Kasumi-1 (cell line): ENCODE measurements at places on chromosomes 13 and 19.

GRCh38 chr19:35271546-35271945 lies 2.8 kb downstream of the USF2 start:
- no peak for DNase-seq

DNA sequence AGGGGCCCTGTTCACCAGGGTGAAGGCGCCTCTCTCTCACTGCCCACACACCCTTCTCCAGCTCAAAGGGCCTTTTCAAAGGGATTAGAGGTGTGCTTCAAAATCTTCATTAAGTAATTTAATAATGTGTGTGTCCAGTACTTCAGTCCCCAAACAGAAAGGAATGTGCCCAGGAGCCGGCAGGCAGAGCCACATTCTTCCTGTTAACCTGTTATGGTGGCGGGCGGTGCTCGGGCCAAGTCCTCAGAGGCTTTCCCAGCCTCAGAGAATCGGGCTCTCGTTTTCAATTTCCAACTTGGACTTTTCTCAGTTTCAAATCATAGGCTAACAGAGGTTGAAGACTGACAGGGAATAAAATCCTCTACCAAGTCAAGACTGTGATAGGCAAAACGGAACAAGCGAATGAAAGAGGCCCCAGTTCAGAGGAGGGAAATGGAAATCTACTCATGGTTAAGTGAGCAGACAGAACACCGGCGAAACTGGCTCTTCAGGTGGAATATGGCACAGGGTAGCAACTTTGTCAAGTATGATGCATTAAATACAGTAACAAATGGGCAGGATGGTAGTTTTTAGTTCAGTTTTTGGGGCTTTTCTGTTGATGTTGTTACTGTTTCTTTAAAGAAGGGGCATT lies 68.6 kb downstream of the FOXO1 start:
- no peak for DNase-seq

- no peak for DNase-seq
Measured at GRCh38 chr13:55654243-55654642, 1486.5 kb upstream of the PRR20A start.

DNA sequence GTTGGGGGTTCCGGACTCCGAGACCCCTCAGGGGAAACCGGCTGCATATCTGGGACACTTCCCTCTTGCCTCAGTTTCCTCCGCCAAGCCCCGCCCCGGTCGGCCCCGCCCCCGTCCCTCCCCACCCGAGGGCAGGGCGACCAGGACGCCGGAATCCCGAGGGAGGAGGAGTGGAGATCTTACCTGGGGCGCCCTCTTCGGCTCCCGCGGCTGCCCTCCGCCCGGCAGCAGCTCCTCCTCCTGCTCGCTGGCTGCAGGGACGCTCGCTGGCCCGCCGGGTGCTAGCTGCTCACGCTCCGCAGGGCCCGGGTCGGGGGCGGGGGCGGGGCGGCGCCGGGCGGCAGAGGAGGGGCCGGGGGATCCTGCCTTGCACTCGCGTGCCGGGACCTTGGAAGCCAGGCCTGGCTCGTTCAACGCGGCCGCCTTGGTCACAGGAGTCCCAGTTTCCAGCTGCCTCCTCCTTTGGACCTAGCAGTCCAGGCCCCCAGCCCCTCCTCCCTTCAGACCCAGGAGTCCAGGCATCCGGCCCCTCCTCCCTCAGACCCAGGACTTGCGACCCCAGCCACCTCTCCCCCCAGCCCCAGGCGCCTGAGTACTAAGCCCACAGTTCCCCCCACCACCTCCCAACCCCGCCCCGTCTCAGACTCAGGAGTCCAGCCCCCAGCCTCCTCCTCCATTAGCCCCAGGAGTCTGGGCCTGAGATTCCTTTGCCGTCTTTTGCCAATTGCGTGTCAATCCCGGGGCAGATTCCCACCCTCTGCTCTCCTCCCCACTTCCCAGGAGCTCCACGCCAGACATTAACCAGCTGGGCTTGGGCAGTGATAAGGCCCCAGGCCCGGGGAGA lies at the start of gene NTF4:
Gene NTF4, minus strand, starts transcription at position 51 of the 844 bp plus-strand sequence. CDS start 2,821 bp downstream, outside the sequence.
- DNase-seq: no peak
